Activated T-helper 2 cell treated with anti-CD3 and anti-CD28 coated beads, Interferon-gamma antibody, Interleukin-2, Interleukin-4, amounts not matched to agents 10 μg/mL and 5 μg/mL and 100 μg/mL, durations not matched to agents 14 hours and 24 hours and 36 hours (primary cell): ENCODE measurements at places on chromosomes 2 and 18.

- peak; percentile 30 for DNase-seq
Observed at GRCh38 chr2:64819774-64820688, 166.3 kb upstream of the SERTAD2 start.

- DNase-seq = peak; percentile 62
Observed at GRCh38 chr18:11947214-11948191, 33.8 kb upstream of the IMPA2 start.

DNA sequence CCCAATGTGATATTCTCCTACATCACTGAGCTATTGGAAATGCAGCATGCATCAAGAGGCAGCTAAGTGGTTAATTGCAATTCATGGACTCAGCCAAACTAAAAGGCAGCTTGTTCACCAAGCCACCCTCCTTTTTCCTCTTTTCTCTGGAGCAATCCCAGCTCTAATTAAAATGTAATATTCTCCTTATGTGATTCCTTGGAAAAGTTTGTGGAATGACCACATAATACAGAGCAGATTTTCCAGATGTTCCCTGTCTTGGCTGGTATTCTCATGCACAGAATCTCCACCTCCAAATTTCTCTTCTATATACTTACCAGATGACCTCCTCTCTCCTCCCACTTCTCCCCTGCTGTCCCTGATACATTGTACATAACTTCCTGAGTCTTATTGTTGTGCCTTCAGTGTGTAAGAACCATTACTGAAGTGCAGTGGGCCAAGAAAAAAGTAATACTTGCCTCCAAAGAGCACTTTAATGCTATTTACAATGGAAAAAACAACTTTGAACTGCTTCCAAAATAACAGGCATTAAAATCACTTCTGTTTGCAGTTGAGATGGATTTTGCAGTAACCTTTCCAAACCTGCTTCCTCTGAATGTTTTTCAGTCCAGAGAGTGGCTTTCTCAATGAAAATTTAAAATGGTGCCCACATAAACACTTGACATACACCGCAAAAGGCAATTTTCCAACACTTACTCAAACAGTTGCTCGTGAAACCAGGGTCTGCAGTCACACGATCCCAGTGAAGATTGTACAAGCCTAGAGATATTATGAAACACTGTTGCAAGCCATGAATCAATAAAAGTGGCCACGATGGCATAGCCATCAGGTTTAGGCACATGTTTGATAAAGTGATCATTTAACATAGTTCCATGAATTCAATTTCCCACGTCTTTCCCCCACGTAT, 258.0 kb downstream of the MTX2 start:
- DNase-seq = no peak

DNA sequence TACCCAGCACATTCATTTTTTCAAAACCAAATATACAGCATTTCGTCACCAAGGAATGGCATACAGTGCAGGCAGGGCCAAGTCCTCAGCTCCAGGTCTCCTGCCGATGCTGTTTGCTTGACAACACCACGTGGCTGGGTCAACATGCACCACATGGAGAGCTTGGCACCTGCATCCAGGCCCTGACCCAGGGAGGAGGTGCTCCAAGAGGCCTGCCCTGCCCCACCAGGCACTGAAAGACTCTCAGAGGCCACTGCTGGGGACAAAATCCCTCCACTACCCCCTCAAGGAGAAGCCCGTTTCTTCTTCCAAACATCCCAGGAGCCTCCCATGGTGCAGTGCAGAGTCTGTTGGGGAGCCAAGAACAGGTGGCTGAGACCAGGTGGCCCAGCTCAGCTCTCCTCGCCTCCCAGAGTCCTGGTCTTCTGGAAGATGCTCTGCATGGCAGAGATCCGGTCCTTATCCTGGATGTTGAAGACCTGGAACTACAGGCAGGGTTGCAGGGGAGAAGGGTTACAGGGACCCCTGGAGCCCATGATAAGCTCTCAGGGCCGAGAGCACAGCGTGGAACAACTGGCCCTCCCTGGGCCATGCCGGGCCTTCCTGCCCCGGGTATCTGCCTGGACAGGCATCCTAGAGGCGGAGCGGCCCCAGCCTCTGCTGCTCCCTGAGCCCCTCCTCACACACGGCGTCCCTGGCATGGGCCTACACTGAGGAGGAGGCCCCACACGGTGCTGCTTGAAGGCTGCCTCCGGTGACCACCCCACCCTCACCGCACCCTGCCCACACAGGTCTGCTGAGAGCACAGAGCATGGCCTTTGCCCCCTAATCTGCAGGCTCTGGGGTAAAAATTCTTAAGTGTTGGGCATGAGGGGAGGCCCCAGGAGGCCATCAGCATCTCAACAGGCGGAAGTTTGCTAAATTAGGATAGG, 9.0 kb downstream of the MAB21L4 start:
- no peak for DNase-seq

DNA sequence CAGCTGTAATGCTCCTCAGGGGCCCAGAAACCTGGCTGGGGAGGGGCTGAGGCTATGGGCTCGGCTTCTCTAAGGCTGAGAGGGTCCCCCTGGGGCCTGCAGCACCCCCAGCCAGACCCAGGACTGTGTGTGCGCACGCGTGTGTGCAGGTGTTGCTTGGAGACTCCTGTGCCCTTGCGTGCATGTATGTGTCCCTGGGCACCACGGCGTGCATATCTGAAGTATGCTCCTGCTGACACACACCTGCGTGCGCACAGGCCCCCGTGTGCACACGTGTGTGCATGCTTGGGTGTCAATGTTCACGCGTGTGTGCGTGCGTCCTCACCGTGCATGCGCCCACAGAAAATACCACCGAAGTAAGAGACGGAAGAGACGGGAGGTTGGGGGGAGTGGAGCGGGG, 14.9 kb upstream of the ECEL1 start:
- DNase-seq = no peak

DNA sequence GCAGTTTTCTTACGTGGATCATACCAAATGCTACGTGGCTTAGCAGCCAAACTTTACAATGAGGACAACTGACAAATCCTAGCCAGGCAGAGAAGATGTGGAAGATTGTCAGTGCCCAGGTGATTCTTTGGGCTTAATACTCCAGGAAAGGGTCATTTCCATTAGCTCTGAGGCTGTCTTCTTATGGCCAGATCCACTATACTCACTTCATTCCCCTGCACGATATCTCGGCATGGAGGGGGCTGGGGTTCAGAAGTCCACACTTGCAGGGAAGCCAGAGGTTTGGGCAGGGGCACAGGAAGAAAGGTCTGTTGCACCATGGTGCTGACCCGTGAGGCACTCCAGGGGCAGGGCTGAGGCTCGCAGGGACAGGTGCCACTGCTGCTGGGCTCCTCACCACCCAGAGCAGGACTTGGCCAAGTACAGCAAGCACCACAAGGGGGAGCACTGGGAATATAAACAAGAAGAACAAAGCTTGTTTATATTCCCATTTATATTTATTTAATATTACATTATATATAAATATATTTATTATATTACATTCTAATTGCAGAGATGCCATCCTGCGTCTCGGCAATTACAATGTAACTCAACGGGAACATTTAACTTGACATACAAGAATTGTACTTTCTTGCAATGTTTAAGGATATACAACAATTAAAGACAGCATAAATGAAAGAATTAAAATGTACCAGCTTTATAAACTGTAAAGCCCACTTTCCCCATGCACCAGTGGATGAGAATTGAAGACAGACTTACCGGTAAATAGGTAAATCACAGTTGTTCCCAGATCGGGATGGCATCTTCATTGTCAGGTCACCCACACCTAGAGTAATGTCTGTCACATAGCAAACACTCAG, 27.2 kb downstream of the CLUL1 start:
- peak; percentile 43 for DNase-seq

GRCh38 chr2:152582081-152582480, 135.2 kb downstream of the PRPF40A start:
- DNase-seq = no peak

DNA sequence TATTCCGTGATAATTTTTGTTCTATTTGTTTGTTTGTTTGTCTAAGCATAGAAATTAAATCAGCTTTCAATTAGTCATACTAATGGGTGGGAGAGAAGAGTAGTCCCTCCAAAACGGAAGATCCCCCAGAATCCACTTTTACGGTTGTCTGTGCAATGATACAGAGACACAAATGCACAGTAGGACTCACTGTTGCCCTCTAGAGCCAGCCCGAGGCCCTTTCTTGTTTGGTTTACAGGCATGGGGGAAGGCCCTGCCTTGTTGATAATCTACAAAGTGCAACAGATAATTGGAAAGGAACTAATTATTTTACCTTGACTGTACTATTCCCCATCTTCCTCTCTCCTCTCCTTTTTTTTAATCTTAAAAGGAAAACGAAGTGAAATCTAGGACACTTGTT, 121.1 kb downstream of the ACOXL start:
- peak; percentile 43 for DNase-seq

GRCh38 chr2:46979571-46979979, 64.0 kb upstream of the MCFD2 start:
- DNase-seq = no peak

- no peak for DNase-seq
Observed at GRCh38 chr2:105813045-105813315, 68.3 kb downstream of the NCK2 start.

- no peak for DNase-seq
Observed at GRCh38 chr2:28233164-28233676, 159.4 kb upstream of the FOSL2 start.

DNA sequence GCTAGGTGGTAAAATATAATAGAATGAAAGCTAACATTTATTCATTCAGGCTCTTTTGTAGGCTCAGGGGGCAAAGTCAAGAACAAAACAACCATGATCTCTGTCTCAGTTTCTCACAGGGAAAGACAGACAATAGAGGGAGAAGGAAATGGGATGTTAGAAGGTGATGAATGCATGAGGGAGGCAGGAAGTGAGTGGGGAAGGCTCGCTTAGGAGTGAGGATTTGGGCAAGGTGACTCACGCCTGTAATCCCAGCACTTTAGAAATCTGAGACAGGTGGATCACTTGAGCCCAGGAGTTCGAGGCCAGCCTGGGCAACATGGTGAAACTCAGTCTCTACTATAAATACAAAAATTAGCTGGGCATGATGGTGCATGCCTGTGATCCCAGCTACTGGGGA, 88.4 kb downstream of the CTIF start:
- no peak for DNase-seq

GRCh38 chr18:79337184-79337583, 58.5 kb upstream of the NFATC1 start:
- no peak for DNase-seq

GRCh38 chr2:38120829-38121228, 44.9 kb upstream of the CYP1B1 start:
- no peak for DNase-seq

- DNase-seq = no peak
Observed at GRCh38 chr2:152924722-152925121, 206.3 kb downstream of the ARL6IP6 start.

- DNase-seq = no peak
Observed at GRCh38 chr18:50074404-50074803, 120.5 kb downstream of the MYO5B start.

GRCh38 chr18:74534150-74534969, at the start of gene CNDP1:
CNDP1 (plus strand) TSS chr18:74534500; CDS start chr18:74534668, 168 bp downstream.
- no peak for DNase-seq

GRCh38 chr2:48248251-48248933, 281.6 kb upstream of the STON1 start:
- DNase-seq = no peak

DNA sequence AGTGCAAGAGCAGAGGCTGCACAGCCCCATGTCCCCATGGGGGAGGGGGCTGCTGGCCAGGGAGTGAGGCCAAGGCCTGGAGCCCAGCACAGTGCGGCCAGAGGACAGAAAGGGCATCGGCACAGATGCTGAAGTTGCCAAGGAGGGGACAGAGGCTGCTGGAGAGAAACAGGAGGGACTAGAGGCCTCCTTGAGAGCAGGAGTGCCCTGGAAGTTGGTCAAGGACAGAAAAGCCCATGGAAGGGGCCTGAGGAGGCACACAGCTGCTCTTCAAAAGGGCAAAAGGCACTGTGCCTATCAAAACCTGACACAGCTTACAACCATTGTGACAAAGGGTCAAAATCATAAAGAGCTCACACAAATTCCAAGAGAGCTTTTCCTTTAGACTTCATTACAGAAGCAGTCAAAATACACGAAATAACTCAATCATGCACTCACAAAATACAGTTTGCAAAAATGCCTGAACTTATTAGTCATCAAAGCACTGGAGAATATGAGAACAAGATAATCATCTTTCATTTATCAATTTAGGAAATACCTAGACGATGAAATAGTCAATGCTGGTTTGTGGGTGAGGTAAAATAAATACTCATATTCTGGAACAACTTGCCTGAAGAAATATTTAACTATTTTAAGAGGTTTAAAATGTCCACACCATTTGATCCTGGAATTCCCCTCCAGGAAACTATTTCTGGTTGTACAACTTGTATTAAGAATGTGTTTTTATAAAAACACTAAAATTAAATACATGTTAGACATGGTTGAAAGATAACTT, 79.6 kb downstream of the USP40 start:
- DNase-seq = no peak

- DNase-seq = no peak
Observed at GRCh38 chr2:234254783-234255521, 204.4 kb downstream of the SPP2 start.

GRCh38 chr18:23146861-23147469, 11.7 kb downstream of the CABLES1 start:
- DNase-seq = no peak

DNA sequence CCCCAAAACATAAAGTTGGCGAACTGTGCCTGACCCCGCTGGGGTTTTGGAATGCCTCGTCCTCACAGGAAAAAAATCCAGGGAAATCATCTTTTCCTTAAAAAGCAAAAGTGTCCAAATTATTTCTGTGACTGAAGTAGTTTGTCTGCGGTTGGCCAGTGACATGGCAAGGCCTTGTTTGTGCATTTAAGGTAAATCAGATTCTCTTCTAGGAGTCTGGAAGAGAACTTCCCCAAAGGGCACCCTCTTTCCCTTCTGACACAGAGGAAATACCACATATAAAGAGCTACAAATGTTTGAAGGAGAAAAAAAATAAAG, 737 bp upstream of the CYB5A start:
- DNase-seq = no peak

DNA sequence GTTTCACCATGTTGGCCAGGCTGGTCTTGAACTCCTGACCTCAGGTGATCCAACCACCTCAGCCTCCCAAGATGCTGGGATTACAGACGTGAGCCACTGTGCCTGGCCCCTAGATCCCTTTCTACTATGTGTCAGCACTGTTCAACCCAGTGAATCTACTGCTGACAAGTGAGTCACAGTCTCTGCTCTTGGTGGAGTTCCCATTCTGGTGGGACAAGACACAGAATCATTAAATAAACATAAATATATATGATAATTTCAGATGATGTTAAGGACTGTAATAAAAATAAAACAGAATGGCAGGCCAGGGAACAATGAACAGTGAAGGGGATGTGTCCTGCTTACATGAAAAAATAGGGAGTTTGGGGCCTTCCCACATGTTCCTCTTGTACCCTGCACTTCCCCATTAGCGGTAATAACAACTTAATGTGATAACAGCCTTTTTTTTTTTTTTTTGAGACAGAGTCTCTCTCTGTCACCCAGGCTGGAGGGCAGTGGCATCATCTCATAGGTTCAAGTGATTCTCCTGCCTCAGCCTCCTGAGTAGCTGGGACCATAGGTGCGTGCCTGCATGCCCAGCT, 112.2 kb downstream of the CPO start:
- DNase-seq = no peak

- no peak for DNase-seq
Observed at GRCh38 chr2:5898667-5899066, 206.5 kb downstream of the SOX11 start.
